ENCODE measurements at places on chromosomes 13 and 19.

DNA sequence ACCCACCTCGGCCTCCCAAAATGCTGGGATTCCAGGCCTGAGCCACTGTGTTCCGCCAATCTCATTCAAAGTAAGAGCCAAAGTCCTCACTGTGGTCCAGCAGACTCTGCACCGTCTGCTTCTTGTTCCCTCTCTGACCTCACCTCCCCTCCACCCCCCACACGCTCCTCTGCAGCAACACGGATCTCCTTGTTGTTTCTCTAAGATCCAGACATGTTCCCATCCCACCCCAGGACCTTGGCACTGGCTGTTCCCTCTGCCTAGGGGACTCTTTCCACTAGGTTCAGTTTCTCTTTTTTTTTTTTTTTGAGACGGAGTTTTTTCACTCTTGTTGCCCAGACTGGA lies 38.4 kb downstream of the LTBP4 start:
- H3K36me3 ChIP-seq: no peaks in the 10 kb centered on the region
- peaks cover 6% of the 10 kb centered on the region for H3K4me1 ChIP-seq
- no peak overlapping the region for H3K4me3 ChIP-seq
- peaks cover 13% of the 10 kb centered on the region for H3K27me3 ChIP-seq
- no peak for DNase-seq

- DNase-seq: no peak
- H3K27ac ChIP-seq: no peak overlapping the region
- no peaks in the 10 kb centered on the region for H3K27me3 ChIP-seq
- H3K4me1 ChIP-seq: no peaks in the 10 kb centered on the region
- H3K36me3 ChIP-seq: no peaks in the 10 kb centered on the region
Measured at GRCh38 chr13:77516342-77516789, 19.1 kb upstream of the SCEL start.

DNA sequence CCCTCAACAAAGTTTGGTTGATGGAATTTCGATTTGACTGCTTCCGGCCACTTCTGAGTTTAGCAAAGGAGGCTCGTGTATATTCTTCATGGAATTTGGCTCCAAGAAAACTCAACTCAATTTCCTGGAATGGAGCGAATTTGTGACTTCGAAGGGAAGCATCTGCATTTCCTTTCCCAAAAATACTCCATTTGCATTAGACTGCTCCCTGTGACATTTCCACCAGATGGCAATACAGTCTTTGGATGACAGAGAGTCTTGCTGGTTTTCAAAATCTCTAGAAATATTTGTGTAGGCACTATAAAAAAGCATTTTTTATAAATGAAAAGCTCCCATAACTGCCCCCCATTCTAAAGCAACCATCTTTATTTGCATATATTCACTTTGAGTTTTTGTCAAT lies 4.1 kb downstream of the C1QTNF9 start:
- H3K4me1 ChIP-seq: no peaks in the 10 kb centered on the region
- H3K36me3 ChIP-seq: no peaks in the 10 kb centered on the region
- H3K27ac ChIP-seq: no peak overlapping the region
- no peaks in the 10 kb centered on the region for H3K27me3 ChIP-seq
- no peak overlapping the region for H3K4me3 ChIP-seq

DNA sequence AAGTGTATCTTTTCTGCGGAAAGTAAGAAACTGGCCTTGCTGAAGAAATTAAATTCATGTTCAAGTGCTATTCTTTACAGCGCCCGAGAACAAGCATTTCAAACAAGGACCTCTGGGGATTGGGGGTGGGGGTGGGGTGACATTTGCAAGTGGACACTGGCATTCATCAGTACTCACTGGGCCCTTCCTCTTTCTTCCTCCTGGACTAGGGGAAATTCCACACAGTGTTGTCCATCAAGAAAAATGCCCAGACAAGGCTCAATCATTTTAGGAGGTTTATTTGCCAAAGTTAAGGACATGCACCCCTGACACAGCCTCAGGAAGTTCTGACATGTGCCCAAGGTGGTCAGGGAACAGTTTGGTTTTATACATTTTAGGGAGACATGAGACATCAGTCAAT lies 22.9 kb upstream of the OR10H1 start:
- DNase-seq: no peak
- no peak overlapping the region for H3K27ac ChIP-seq
- no peaks in the 10 kb centered on the region for H3K36me3 ChIP-seq

DNA sequence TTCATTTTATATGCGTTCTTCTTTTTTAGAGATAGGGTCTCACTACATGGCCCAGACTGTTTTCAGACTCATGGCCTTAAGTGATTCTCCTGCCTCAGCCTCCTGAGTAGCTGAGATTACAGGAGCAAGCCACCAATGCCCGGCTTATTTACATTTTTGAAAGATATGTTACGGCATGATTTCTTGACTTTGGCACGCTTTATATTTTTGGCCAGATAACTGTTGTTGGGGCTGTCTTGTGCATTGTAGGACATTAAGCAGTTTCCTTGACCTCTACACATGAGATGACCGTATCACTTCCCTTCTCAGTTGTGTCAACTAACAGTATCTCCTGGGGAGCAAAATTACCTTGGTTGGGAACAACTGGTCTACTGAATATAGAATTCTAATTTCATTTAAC lies 28.9 kb upstream of the CLDN10 start:
- DNase-seq: no peak
- H3K4me1 ChIP-seq: no peaks in the 10 kb centered on the region
- H3K36me3 ChIP-seq: no peaks in the 10 kb centered on the region
- H3K4me3 ChIP-seq: no peak overlapping the region

GRCh38 chr19:1062387-1063029 lies 4.5 kb upstream of the ARHGAP45 start:
- H3K4me1 ChIP-seq: peaks cover 31% of the 10 kb centered on the region
- H3K36me3 ChIP-seq: no peaks in the 10 kb centered on the region
- no peak overlapping the region for H3K4me3 ChIP-seq
- H3K27me3 ChIP-seq: no peaks in the 10 kb centered on the region
- peak; percentile 56 for DNase-seq

GRCh38 chr19:17294051-17294891 lies 9.0 kb downstream of the ABHD8 start:
- no peaks in the 10 kb centered on the region for H3K27me3 ChIP-seq
- H3K4me1 ChIP-seq: peaks cover 12% of the 10 kb centered on the region
- no peak overlapping the region for H3K4me3 ChIP-seq
- H3K27ac ChIP-seq: no peak overlapping the region
- peak; percentile 62 for DNase-seq

GRCh38 chr13:28429685-28430290 lies 65.1 kb downstream of the FLT1 start:
- DNase-seq: no peak
- H3K36me3 ChIP-seq: peaks cover 6% of the 10 kb centered on the region
- H3K27ac ChIP-seq: no peak overlapping the region
- H3K4me1 ChIP-seq: peaks cover 4% of the 10 kb centered on the region
- H3K4me3 ChIP-seq: no peak overlapping the region
- no peaks in the 10 kb centered on the region for H3K27me3 ChIP-seq

GRCh38 chr13:110403315-110403714 lies 96.2 kb downstream of the COL4A2 start:
- no peak for DNase-seq
- peaks cover 6% of the 10 kb centered on the region for H3K27me3 ChIP-seq
- H3K36me3 ChIP-seq: no peaks in the 10 kb centered on the region
- no peak overlapping the region for H3K4me3 ChIP-seq

- H3K36me3 ChIP-seq: peaks cover 14% of the 10 kb centered on the region
- H3K27me3 ChIP-seq: no peaks in the 10 kb centered on the region
- peak within 1 kb of the TSS; percentile 64 for H3K4me3 ChIP-seq
- H3K4me1 ChIP-seq: peaks cover 14% of the 10 kb centered on the region
Measured at GRCh38 chr19:19627621-19628500, at the start of gene LPAR2. LPAR2 (minus strand) TSS chr19:19628220; CDS start chr19:19627275, 945 bp downstream.

- DNase-seq: no peak
- H3K36me3 ChIP-seq: no peaks in the 10 kb centered on the region
- H3K4me3 ChIP-seq: no peak overlapping the region
- no peaks in the 10 kb centered on the region for H3K27me3 ChIP-seq
- no peak overlapping the region for H3K27ac ChIP-seq
- no peaks in the 10 kb centered on the region for H3K4me1 ChIP-seq
Measured at GRCh38 chr13:106417467-106418110, 117.9 kb downstream of the EFNB2 start.

GRCh38 chr13:101917833-101918661 lies 465.6 kb downstream of the ITGBL1 start:
- peaks cover 4% of the 10 kb centered on the region for H3K4me1 ChIP-seq
- no peak overlapping the region for H3K4me3 ChIP-seq
- no peak for DNase-seq
- peaks cover 56% of the 10 kb centered on the region for H3K27me3 ChIP-seq
- H3K27ac ChIP-seq: no peak overlapping the region
- H3K36me3 ChIP-seq: no peaks in the 10 kb centered on the region

DNA sequence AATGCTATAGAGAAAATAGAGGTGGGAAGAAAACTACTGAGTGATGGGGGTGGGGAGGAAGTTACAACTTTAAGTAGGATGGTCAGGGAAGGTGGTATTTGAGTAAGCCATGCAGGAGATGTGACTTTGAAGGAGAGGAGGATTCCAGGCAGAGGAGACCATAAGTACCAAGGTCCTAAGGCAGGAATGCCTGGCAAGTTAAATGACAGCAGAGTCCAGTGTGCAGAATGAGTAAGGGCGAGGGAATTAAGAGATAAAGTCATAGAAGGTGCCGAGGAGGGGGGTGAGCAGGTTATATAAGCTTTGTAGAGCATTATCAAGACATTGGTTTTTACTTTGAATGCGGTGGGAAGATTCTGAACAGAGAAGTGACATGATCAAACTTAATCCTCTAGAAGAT lies 43.2 kb upstream of the WDFY2 start:
- H3K36me3 ChIP-seq: no peaks in the 10 kb centered on the region
- DNase-seq: no peak
- no peaks in the 10 kb centered on the region for H3K27me3 ChIP-seq
- H3K4me1 ChIP-seq: no peaks in the 10 kb centered on the region

DNA sequence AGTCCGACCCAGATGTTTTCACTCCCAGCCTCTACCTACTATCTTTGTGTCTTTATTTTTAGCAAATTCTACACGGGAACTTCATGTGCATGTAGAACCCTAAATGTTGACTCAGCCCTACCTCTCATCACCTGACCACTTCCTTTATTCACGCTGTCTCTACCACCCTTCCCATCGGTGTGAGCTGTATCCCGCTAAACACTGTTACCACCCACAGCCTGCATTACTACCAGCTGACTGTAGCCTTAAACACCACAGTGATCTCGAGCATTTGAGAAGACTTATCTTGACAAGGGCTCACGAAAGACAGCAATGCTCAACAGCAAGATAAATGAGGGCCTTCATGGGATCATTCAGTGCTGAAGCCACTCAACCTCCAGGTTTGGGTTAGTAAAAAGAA lies 15.1 kb downstream of the NCR1 start:
- H3K36me3 ChIP-seq: no peaks in the 10 kb centered on the region
- no peak for DNase-seq
- H3K4me1 ChIP-seq: no peaks in the 10 kb centered on the region
- no peak overlapping the region for H3K27ac ChIP-seq

- H3K27me3 ChIP-seq: no peaks in the 10 kb centered on the region
- H3K4me3 ChIP-seq: no peak overlapping the region
- no peak overlapping the region for H3K27ac ChIP-seq
- H3K36me3 ChIP-seq: peaks cover 21% of the 10 kb centered on the region
Measured at GRCh38 chr19:19362075-19362474, 41.4 kb downstream of the MAU2 start.

GRCh38 chr13:46146898-46147297 lies 35.1 kb downstream of the LCP1 start:
- no peak overlapping the region for H3K4me3 ChIP-seq
- peaks cover 71% of the 10 kb centered on the region for H3K36me3 ChIP-seq
- H3K27me3 ChIP-seq: no peaks in the 10 kb centered on the region
- no peak overlapping the region for H3K27ac ChIP-seq

DNA sequence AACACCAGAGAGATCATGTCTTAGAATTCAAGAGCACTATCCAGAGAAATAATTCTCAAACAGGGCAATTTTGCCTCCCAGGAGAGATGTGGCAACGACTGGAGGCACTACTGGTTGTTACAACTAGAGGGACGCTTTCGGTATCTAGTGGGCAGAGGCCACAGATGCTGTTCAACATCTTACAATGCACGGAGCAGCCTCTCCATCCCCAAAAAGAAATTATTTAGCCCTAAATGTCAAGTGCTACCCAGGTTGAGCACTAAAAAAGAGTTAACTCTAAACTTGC lies 78.6 kb downstream of the ABCC4 start:
- no peak overlapping the region for H3K4me3 ChIP-seq
- H3K27me3 ChIP-seq: no peaks in the 10 kb centered on the region
- no peak overlapping the region for H3K27ac ChIP-seq

DNA sequence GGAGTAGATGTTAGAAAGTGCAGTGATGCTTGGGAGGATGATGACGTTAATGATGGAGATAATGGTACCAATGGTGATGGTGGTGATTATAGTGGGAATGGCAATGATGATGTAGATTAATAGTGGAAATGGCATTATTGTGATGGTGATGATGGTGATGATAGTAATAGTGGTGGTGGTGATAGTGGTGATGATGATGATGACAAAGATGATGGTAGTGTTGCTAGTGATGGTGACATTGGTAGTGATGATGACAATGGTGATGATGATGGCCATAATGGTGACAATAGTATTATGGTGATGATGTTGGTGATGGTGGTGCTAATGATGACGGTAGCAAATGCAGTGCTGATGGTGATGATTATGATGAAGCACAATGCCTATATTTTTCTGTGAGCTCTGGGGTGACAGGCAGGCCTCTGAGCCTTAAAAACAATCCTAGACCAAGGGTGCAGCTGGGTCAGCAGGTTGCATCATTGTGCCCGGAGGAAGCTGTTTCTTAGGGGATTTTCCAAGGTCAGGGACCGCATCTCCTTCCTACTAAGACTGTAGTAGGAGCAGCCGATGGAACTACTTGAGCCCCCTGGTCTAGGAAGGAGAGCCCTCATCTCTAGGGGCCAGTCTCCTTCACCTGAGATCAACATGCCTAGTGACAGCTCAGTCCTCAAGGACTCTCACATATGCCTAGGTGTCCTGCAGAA lies 7.8 kb downstream of the CEACAM18 start:
- no peak for DNase-seq
- H3K27me3 ChIP-seq: peaks cover 5% of the 10 kb centered on the region
- no peaks in the 10 kb centered on the region for H3K4me1 ChIP-seq
- H3K4me3 ChIP-seq: no peak overlapping the region

- H3K36me3 ChIP-seq: no peaks in the 10 kb centered on the region
- no peak for DNase-seq
- no peaks in the 10 kb centered on the region for H3K4me1 ChIP-seq
- no peak overlapping the region for H3K27ac ChIP-seq
- H3K27me3 ChIP-seq: no peaks in the 10 kb centered on the region
- H3K4me3 ChIP-seq: no peak overlapping the region
Measured at GRCh38 chr13:31221057-31221456, 21.3 kb downstream of the B3GLCT start.

GRCh38 chr19:41298348-41298964 lies 11.5 kb upstream of the CCDC97 start:
- H3K4me1 ChIP-seq: peaks cover 60% of the 10 kb centered on the region
- H3K36me3 ChIP-seq: peaks cover 97% of the 10 kb centered on the region
- peak; percentile 91 for DNase-seq
- no peak overlapping the region for H3K4me3 ChIP-seq

DNA sequence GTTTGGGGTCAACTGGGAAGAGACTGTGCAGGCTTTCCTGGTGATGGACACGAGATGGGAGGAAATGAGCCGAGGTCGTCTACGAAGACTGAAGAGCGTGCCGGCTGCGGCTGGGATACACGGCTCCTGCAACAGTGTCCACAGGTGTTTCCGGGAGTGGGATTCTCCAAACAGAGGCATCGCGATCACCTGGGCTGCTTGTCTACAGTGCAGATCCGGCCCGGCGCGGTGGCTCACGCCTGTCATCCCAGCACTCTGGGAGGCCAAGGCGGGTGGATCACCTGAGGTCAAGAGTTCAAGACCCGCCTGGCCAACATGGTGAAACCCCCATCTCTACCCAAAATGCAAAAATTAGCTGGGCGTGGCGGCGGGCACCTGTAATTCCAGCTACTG lies 11.6 kb upstream of the SLC39A3 start:
- no peaks in the 10 kb centered on the region for H3K27me3 ChIP-seq
- no peaks in the 10 kb centered on the region for H3K4me1 ChIP-seq
- no peak overlapping the region for H3K27ac ChIP-seq
- no peak for DNase-seq
- H3K36me3 ChIP-seq: peaks cover 35% of the 10 kb centered on the region
- H3K4me3 ChIP-seq: no peak overlapping the region
